ENCODE measurements at places on chromosomes 6 and 20.

GRCh38 chr6:25754535-25754934 lies at the start of gene SLC17A4:
Gene SLC17A4 (plus strand): TSS chr6:25754742. CDS start chr6:25761963, 7,221 bp downstream.
- DNase-seq, result no peak

GRCh38 chr6:136527831-136528230 lies 22.4 kb downstream of the MAP7 start:
- no peak for DNase-seq

DNA sequence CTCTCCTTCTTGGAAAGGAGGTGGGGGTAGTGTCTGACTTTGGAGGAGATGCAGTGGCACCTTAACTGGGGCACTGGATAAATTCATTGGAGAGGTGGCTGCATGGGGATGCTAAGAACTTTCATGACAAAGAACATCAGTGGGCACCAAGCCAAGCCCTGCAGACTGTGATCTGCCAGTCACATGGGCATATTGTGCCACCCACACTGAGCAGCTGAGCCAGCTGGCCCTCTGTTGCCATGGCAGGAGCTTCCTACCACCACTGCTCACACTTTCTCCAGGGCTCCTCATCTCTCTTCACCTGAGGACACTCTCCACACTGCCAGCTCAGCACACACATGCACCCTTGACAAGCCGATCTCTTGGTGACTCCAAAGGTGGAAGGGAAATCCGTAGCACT lies 715.6 kb downstream of the QKI start:
- DNase-seq, result no peak

GRCh38 chr6:33865478-33866077 lies 61.8 kb upstream of the MLN start:
- DNase-seq, result no peak

DNA sequence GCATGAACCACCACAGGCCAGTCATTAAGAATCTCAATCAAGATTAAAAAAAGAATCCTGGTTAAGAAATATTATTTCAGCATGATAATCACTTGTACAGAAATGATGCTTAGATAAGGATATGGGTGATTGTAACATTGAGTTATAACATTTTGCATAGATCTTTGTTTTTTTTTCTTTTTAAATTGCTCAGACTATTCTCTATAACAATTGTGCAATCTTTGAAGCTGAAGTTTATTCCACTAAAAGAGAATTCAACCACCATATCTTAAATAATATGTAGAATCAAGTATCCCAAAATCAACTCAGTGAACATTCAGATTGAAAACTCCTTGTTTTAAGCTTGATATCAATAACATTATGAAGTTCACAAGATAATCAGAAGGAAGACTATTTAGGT lies 663 bp upstream of the SMIM28 start:
- no peak for DNase-seq

GRCh38 chr6:48401016-48401415 lies 290.0 kb upstream of the PTCHD4 start:
- DNase-seq, result no peak

- no peak for DNase-seq
Observed at GRCh38 chr20:19850198-19850533, 92.1 kb downstream of the RIN2 start.

GRCh38 chr6:33589392-33589730 lies 9.3 kb upstream of the BAK1 start:
- DNase-seq, result no peak

DNA sequence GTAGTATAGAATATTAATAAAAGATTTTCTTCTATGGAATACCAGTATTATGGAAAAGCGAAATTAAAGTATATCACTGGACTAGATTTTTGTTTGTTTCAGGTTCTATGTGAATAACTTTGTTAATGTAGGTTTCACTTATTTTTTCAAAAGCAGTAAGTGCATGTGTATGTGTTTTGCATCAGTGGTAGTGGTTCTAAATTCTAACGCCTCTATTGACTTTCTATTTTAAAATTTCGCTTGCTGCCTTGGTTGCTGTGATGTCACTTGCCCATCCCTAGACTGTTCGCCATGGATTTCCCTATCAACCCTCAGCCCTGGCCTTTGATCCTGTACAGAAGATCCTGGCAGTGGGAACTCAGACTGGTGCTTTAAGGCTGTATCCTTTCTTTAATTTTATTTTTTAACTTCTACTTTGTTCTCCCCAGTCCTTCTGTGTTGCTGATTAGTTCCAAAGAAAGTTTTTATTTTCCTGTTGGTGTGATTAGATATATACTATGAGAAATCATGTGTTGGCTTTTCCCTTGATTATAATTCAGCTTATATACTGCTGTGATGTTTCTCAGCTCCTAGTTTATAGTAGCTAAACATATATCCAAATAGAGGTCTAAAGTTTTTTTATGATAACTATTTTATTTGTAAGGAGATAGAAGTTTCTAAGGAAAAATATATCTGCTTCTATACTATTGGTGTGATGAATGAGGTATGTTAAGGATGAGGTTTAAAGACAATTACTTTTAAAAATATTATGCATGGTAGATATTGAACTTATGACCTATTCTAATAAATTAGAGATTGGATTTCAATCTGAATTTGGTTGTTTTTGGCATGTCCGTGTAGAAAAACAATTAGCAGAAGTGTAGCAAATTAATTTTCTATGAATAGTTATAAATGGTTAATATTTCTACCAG lies 1.7 kb downstream of the STXBP5 start:
- DNase-seq, result no peak

- DNase-seq, result no peak
Observed at GRCh38 chr6:91569071-91569470, 982.2 kb upstream of the MAP3K7 start.

DNA sequence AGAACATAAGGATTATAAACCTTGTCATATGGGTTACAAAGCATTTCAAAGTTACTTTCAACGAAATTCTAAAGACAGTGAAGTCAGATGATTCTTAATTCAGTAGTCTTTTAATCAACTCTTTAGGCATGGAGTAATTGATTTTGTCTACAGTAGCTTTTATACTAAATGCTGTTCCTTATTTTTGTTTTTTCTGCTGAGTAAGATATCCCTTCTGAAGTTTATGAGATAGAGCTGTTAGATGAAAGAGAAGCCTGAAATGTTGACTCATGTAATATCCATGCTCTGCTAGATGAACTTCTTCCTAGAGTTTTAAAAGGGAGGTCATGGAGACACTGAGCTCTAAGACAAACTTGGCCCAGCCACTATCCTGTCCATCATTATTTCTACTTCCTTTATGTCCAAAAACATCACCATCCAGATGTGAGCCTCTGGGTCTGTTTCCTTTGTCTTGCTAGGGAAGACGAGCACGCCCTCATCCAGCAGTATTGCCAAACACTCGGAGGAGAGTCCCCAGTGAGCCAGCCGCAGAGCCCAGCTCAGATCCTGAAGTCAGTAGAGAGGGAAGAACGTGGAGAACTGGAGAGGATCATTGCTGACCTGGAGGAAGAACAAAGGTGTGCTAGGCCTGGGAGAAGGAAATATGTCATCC lies 550.3 kb downstream of the UTRN start:
- DNase-seq, result no peak

- no peak for DNase-seq
Observed at GRCh38 chr6:153123801-153124200, 7.3 kb downstream of the RGS17 start.

- DNase-seq, result no peak
Observed at GRCh38 chr20:45189067-45189609, 14.4 kb downstream of the PI3 start.

DNA sequence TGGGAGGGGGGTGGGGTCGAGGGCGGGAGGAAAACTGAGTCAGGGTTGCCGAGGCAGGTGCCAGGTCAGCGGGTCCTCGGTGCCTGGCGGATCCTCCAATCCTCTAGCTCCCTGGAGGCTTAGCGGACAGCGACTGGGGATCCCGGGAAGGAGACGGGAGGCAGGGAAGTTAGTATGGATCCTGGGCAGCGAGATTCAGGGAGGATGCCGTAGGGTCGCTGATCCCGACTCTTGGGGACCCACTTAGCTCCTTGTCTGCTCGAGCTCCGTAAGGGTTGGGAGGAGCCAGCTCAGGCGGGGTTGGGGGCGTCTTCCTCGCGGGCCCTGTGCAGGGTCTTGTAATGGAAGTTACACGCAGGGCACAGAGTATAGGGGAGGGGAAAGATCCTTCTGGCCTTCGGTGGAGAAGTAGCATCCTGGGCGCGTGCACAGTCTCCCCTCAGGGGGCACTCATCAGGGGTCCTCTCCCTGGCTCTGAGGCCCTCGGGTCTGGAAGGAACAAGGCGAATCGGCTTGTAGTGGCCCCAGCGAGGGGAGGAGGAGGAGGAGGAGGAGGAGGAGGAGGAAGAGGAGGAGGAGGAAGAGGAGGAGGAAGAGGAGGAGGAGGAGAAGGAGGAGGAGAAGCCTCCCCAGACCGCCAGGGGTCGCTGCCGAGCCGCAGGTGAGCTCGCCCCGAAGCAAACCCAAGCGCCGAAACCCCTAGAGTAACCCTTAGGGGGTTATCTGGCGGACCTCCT lies 6.4 kb upstream of the SLC12A5 start:
- DNase-seq, result peak; percentile 64

GRCh38 chr20:8154638-8155037 lies 22.6 kb downstream of the PLCB1 start:
- no peak for DNase-seq

- no peak for DNase-seq
Observed at GRCh38 chr20:50848341-50848808, 53.5 kb downstream of the BCAS4 start.

GRCh38 chr20:45350217-45350616 lies 2.0 kb upstream of the SDC4 start:
- no peak for DNase-seq

GRCh38 chr6:156686301-156686994 lies 90.7 kb upstream of the ARID1B start:
- peak; percentile 16 for DNase-seq

DNA sequence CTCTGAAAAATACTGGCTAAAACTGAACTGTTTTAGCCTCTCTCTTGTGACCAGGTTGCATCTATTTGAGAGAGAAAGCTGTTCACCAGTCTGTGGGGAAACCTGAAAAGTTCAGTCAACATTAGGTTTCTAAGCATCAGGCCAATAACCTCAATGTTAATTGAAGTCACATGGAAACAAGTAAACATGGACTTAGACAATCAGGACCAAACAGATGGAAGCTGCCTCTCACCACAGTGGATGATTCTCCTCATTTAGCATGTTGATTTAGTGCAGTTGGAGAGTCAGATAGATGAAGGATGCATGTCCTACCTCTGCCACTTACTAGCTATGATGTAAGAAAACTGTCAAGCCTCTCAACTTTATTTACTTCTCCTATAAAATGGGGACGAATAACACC lies 18.2 kb downstream of the SCGN start:
- no peak for DNase-seq

DNA sequence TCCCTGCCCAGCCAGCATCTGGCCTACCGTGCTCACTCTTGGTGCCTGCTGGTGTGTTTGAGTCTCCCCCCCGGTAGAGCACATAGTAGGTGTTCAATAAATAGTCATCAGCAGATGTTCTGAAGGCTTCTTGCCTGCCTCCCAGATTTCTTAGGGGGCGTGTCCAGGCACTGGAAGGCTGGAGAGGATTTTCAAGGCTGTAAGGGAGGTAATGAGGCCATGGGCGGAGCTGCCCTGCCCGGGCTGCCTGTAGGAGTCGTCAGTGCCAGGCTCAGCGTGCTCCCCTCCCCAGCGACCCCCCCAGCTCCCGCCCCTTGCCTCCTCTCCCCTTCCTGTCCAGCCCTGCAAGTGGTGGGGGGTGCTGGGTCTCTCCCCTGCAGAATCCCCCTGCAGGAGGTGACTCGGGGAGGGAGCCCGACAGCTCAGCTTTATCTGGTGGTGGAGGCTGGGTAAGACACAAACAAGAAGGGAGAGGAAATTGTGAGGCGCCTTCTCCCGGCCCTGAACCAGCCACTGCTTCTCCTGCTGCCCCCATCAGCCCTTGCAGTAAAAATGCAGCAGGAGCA lies 55.9 kb downstream of the BCAS4 start:
- no peak for DNase-seq

DNA sequence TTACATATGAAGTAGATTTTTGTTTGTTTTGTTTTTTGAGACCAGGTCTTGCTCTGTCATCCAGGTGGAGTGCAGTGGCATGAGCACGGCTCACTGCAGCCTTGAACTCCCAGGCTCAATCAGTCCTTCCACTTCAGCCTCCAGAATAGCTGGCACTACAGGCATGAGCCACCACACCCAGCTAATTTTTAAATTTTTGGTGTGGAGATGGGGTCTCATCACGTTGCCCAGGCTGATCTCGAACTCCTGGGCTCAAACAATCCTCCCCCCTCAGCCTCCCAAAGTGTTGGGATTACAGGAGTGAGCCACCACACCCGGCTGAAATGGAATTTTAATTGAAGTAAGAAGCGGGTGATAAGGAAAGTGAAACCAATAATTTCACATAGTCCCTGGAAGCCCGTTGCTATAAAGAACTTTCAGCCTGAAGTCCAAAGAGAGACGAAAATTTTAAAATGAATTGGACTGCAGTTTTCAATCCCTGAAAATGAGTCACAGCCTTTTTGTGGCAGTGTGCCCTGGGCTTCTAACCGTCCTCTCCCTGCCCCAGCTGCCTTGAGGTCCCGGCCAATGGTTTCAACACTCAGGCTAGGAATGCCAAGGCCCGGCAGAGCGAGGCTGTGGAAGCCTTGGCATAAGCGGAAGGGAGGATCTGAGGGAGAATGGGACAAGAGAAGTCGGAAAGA lies 757 bp downstream of the RAET1E start:
- no peak for DNase-seq

DNA sequence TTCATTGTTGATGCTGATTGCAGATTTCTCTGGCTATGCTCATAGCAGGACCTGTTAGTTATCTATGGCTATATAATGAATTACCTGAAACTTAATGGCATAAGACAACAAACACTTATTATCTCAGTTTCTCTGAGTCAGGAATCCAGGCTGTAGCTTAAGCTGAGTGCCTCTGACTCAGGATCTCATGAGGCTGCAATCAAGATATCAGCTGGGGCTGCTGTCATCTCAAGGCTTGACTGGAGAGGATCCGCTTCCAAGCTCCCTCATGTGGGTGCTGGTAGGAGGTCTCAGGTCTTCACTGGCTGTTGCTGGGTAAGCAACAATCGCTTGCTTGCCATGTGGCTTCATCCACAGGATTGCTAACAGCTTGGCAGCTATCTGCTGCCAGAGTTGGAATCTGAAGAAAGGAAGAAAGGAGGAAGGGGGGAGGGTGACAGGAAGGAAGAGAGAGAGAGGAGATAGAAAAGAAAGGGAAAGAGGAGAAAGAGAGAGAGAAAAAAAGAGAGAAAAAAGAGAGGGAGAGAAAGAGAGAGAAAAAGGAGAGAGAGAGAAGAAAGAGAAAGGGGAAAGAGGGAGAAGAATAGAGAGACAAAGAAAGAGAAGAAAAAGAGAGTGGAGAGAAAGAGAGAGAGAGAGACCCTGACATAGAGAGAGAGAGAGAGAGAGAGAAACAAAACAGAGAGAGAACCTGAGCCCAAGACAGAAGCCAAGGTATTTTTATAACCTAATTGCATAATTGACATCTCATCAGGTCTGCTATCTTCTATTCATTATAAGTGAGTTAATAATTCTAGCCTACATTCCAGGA lies 579.0 kb upstream of the BTBD3 start:
- DNase-seq, result no peak
